ENCODE measurements at places on chromosomes 5 and 9. TPM values are rescaled to one million over a fixed set of nuclear protein-coding genes. Genes with fewer than 3 reads are reported as not detected.

GRCh38 chr9:91625331-91625730 lies 201.7 kb upstream of the NFIL3 start:
- peaks cover 2% of the 10 kb centered on the region for H3K27me3 ChIP-seq
- H3K36me3 ChIP-seq, result peaks cover 7% of the 10 kb centered on the region
- H3K27ac ChIP-seq, result no peak overlapping the region

- DNase-seq, result no peak
- no peaks in the 10 kb centered on the region for H3K27me3 ChIP-seq
- H3K27ac ChIP-seq, result no peak overlapping the region
- H3K4me1 ChIP-seq, result peaks cover 13% of the 10 kb centered on the region
- no peak overlapping the region for H3K4me3 ChIP-seq
These were observed 22.4 kb upstream of the PTPDC1 start for GRCh38 chr9:94061864-94062263.

GRCh38 chr5:136892000-136892399 lies 526.7 kb upstream of the TRPC7 start:
- DNase-seq, result no peak
- peaks cover 24% of the 10 kb centered on the region for H3K27me3 ChIP-seq
- no peaks in the 10 kb centered on the region for H3K4me1 ChIP-seq
- H3K4me3 ChIP-seq, result no peak overlapping the region
- no peaks in the 10 kb centered on the region for H3K36me3 ChIP-seq
- H3K27ac ChIP-seq, result no peak overlapping the region

DNA sequence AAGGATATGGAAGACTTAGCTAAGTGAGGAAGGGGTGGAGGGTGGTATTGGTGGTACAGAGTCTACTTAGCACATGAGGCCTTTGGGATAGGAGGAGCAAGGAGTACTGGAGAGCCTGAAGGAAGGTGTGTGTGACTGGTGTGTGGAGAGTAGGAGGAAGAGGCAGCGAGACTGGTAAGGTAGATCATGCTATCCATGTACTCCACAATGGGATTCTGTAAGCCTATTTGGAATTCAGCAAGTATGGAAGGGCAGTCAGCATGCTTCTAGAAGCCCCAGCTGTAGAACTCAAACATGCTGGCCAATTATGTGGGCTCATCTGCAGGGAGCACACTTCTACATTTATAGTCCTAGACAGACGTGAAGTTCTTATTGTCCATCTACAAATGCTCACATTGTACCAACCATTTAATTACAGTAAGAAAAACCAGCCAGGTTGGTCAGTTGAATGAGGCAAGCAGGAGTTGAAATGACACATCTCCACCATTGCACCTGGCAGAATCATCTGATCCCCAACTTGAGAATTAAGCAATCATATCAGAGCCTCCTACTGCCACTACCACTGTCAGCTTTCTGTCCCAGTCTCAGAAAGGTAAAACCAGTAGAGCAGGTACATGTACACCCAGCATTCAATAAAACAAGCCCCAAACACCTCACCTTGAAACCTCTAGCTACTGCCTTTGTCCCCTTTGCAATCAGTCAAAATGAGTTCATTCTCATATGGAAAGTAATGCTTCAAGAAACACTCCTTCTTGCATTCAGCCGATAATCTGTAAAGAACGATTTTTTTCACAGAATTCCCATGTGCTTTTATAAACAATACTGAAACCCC lies 60.9 kb upstream of the GLRX start:
- no peaks in the 10 kb centered on the region for H3K27me3 ChIP-seq
- no peak overlapping the region for H3K4me3 ChIP-seq
- peaks cover 14% of the 10 kb centered on the region for H3K36me3 ChIP-seq
- peaks cover 11% of the 10 kb centered on the region for H3K4me1 ChIP-seq

DNA sequence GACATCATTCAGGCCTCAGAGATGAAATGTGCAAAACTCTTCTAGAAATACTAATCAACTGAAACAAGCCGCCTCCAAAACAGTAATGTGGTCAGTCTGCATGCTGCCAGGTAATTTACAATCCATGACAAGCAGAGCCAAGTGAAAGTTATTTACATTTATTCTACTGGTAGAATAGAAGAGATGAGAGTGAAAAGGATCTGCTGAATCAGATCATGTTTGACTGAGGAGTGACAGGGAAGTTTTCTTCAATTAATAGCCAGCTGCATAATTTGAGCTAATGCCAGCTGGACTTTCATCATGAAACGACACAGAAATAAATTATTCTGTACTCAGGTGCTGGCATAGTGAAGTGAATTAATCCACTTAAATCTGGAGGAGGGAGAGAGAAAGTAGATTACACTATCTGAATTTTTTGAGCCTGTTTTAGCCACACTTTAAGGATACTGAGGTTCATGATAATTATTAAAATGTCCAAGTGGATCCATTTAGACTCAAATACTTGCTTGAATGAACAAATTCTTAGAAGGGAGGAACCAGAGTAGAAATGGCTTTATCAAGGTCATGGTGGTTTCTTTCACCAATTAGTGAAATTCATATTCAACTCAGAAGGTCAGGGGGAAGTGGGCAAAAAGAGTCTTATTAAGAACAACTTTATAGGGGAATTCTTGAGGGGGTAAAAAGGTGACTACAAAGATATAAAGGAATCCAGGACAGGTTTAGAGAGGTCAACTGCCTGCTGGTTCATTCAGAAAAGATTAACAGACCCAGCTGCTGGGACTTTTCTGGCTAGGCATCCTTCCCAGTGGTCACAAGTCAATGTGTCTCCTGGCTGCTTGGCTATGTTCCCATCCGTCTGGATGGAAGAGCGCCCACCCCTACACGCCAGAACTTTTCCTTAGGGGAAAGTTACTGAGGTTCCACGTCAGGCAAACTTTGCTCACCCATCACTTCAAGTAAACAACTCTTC lies 350.4 kb downstream of the PDE4D start:
- H3K4me1 ChIP-seq, result peaks cover 32% of the 10 kb centered on the region
- H3K27ac ChIP-seq, result peak overlapping the region; percentile 74
- H3K27me3 ChIP-seq, result no peaks in the 10 kb centered on the region
- DNase-seq, result no peak
- H3K4me3 ChIP-seq, result no peak overlapping the region

GRCh38 chr5:85681871-85682270 lies 935.9 kb upstream of the COX7C start:
- H3K36me3 ChIP-seq, result no peaks in the 10 kb centered on the region
- H3K27me3 ChIP-seq, result peaks cover 7% of the 10 kb centered on the region
- no peak overlapping the region for H3K4me3 ChIP-seq
- no peak overlapping the region for H3K27ac ChIP-seq

DNA sequence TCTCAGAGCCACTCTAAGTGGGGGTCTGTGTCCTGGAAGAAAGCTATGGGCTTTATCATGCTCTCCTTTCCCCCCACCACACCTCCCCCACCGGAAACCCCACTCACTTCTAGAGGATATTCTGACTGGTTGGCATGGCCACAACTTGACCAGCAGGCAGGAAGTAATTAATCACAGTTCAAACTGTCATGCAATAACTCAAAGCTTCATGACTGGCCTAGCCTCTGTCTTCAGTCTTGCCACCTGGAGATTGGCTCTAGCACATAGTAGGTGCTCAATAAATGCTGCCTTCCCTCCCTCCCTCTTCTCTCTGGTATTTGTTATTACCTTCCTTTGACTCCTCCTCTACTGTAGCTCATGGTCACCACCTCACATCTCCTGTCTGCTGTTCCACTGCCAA lies 124.7 kb downstream of the GABBR2 start:
- H3K36me3 ChIP-seq, result no peaks in the 10 kb centered on the region
- DNase-seq, result no peak
- no peak overlapping the region for H3K27ac ChIP-seq
- no peaks in the 10 kb centered on the region for H3K4me1 ChIP-seq
- peaks cover 53% of the 10 kb centered on the region for H3K27me3 ChIP-seq

DNA sequence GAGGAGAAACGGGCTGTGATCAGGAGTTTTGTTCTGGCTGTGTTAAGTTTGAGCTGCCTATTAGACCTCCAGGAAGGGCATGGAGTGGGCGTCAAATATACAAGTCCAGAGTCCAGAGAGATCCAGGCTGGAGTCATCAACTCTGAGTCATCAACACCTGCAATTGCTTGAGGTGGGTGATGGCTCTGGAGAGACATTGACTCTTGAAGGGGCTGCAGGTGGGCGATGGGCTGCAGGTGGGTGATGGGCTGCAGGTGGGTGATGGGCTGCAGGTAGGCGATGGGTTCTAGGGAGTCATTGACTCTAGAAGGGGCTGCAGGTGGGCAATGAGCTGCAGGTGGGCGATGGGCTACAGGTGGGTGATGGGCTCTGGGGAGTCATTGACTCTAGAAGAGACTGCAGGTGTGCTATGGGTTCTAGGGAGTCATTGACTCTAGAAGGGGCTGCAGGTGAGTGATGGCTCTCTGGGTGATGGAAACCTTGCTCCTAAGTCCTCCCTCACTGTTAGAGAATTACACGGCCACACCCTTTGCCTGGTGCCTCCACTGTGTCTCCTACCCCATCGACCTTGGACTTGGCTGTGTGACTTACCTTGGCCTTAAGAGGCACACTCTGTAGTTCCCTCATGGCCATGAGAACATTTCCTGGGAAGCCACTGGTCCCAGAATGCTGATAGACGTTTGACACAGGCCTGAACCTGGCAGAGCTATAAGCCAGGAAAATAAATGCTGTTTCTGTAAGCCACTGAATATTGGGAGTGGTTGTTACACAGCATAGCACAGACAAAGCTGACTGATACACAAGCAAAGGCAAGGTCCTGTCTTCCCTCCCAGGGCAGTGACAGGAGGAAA lies 10.4 kb upstream of the FIBCD1 start:
- H3K36me3 ChIP-seq, result no peaks in the 10 kb centered on the region
- DNase-seq, result no peak
- H3K27me3 ChIP-seq, result no peaks in the 10 kb centered on the region
- no peak overlapping the region for H3K4me3 ChIP-seq

DNA sequence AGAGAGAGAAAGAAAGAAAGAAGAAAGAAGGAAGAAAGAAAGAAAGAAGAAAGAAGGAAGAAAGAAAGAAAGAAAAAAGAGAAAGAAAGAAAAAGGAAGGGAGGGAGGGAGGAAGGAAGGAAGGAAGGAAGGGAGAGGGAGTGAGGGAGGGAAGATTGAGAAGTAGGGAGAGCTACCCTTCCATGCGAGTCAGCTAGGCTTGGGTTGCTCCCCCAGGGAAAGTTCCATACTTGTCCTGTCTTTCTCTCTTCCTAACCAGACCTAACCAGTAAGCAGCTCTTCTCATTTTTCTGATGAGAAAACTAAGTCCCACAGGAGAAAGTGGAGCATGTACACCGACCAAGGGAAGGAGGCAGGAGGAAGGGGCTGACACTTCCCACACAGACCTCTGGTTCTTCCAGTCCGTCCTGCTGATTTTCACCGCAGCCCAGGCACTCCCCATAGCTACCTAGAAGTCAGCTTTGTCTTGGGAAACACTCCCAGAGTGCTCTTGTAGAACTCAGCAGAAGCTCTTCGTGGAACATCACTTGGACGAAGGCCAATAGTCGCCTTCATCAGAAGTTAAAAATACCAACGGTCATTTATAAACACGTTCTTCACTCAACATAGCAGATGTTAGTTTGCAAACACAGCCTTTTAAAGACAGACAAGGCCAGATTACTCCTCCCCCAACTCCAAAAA lies 29.0 kb upstream of the ENTREP1 start:
- H3K36me3 ChIP-seq, result no peaks in the 10 kb centered on the region
- DNase-seq, result no peak
- no peak overlapping the region for H3K27ac ChIP-seq
- H3K4me1 ChIP-seq, result peaks cover 4% of the 10 kb centered on the region
- H3K27me3 ChIP-seq, result peaks cover 13% of the 10 kb centered on the region
- no peak overlapping the region for H3K4me3 ChIP-seq

GRCh38 chr9:28774433-28775235 lies 1201.4 kb upstream of the C9orf72 start:
- H3K36me3 ChIP-seq, result no peaks in the 10 kb centered on the region
- no peak overlapping the region for H3K27ac ChIP-seq
- H3K4me1 ChIP-seq, result no peaks in the 10 kb centered on the region
- peaks cover 6% of the 10 kb centered on the region for H3K27me3 ChIP-seq
- no peak overlapping the region for H3K4me3 ChIP-seq
- DNase-seq, result no peak

DNA sequence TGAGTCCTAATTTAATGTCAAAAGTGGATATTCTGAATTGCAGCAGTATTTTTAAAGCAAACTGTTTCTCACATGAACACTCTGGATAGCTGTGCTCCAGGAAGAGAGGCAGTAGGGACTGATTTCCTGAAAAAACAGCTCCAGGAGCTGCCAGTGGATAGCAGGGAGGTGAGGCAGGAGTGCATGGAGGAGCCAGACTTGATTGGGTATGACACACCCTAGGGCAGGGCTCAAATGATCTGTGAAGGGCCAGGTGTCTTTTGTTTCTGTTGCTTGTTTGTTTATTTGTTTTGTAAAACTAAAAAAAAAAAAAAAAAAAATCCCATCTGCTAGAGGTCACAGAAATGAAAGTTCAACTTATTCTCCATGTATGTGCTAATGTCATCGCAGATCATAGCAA lies 83.4 kb downstream of the ADRB2 start:
- peaks cover 47% of the 10 kb centered on the region for H3K4me1 ChIP-seq
- no peaks in the 10 kb centered on the region for H3K27me3 ChIP-seq
- H3K36me3 ChIP-seq, result no peaks in the 10 kb centered on the region
- H3K27ac ChIP-seq, result no peak overlapping the region
- H3K4me3 ChIP-seq, result no peak overlapping the region

GRCh38 chr5:145856285-145856818 lies 16.5 kb downstream of the GRXCR2 start:
- H3K4me1 ChIP-seq, result peaks cover 21% of the 10 kb centered on the region
- H3K36me3 ChIP-seq, result no peaks in the 10 kb centered on the region
- peak overlapping the region; percentile 66 for H3K4me3 ChIP-seq

- no peaks in the 10 kb centered on the region for H3K36me3 ChIP-seq
- H3K4me1 ChIP-seq, result no peaks in the 10 kb centered on the region
- no peak overlapping the region for H3K27ac ChIP-seq
- no peak overlapping the region for H3K4me3 ChIP-seq
These were observed 500.0 kb upstream of the C9orf72 start for GRCh38 chr9:28073270-28073669.

DNA sequence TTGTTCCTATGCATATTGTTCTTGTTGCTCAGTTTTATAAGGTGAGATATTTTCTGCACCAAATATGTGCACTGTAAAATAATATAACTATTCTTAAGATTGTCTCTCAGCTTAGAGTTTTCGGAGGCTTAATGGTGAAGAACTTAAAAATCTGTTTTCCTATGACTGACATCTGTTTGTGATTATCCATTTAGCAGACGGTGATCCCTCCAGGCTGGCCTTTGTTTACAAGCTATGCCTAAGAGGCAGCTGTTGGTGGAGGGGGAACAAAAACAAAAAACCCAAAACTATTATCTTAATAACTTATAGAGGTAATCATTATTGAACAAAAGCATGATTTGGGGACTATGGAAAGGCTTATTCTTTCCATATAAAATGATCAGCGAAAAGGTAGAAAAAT lies 658 bp downstream of the PDCD1LG2 start:
- H3K27ac ChIP-seq, result peak overlapping the region; percentile 90
- H3K27me3 ChIP-seq, result no peaks in the 10 kb centered on the region
- peaks cover 3% of the 10 kb centered on the region for H3K36me3 ChIP-seq
- DNase-seq, result no peak
- peaks cover 31% of the 10 kb centered on the region for H3K4me1 ChIP-seq

Gene NMRK1
- total RNA-seq, result 9.0 TPM

Gene LVRN
- total RNA-seq, result 0.46 TPM
